ENCODE measurements at places on chromosomes 12 and 14.

- DNase-seq, result no peak
These were observed 1.0 kb downstream of the TGM1 start for GRCh38 chr14:24261969-24262327.

DNA sequence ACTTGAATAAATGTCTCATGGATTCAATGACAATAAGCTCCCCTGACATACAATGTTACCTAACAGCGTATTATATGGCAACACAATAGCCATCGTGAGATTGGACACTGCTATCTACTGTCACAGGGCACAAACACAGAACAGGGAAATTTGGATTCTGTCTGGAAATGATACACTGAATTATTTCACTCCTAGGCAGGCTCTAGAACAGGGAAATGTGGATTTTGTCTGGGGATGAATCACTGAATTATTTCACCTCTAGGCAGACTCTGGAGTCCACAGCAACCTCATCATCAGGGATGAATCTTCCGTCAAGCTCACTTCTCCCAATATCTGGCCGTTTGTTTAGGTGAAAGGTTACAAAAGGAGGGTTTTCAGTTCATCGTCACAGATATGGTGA, 288.8 kb downstream of the TMEM132D start:
- DNase-seq, result no peak

DNA sequence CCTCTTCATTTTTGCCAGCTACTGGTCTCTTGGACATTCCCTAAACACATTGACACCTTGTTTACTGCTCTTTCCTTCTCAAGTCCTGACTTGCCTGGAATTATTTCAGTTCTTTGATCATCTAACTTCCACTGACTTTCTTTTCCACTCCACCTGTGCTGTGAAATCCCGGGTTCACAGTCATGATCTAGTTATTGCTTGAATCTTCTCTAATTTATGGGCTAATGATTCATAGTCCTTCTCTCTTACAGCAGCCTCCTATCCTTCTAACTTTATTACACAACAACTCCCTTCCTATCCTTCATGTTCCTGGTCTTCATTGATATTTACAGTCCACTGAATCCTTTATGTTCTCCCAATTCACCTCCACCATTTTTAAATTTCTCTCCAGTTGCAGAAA, 260.1 kb downstream of the C12orf75 start:
- no peak for DNase-seq

- no peak for DNase-seq
These were observed 28.2 kb upstream of the AMN1 start for GRCh38 chr12:31756977-31757420.

DNA sequence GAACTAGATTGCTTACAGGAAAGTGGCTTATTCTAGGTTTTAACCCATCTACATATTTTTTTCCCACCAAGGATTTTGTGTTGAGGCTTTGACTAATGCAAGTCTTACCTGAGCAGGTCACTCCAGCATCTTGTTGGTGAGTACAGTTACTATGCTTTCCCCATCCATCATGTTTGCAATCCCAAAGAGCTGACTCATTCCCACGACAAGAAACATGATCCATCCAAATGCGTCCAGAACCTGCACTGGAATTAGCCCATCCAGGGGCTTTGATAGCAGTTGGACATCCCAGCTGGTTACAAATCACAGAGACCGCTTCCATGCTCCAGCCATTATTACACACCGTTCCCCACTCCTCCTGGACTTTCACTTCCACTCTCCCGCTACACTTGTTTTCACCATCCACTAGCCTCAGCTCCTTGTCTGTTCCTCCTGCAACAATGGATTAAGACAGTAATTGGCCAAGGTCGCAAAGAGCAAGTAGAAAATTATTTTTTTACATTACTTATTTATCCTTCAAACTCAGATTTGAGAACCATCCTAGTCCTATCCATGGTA, 2.5 kb downstream of the CD163 start:
- DNase-seq, result no peak

DNA sequence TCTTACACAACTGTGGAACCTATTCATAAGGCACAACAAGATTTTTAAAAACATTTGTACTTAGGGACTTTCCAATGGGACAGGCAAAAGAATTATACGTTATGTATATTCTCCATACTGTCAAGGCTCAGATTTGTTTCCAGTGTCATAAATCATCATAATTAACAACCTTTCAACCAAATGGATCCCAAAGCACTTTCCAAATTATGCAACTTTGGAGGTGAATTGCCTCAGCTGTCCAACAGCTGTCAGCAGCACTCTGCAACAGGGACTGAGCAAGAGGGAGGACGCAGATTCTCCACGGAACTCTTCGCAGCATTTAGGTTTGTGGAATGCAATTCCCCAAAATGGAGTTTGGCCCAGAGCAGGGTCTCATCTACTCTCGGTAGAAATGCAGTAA, 186.6 kb downstream of the PAX9 start:
- DNase-seq, result no peak

- DNase-seq, result no peak
These were observed 47.9 kb downstream of the GTF2A1 start for GRCh38 chr14:81172881-81173280.

- DNase-seq, result no peak
These were observed 172.7 kb upstream of the CNOT2 start for GRCh38 chr12:70070494-70071007.

DNA sequence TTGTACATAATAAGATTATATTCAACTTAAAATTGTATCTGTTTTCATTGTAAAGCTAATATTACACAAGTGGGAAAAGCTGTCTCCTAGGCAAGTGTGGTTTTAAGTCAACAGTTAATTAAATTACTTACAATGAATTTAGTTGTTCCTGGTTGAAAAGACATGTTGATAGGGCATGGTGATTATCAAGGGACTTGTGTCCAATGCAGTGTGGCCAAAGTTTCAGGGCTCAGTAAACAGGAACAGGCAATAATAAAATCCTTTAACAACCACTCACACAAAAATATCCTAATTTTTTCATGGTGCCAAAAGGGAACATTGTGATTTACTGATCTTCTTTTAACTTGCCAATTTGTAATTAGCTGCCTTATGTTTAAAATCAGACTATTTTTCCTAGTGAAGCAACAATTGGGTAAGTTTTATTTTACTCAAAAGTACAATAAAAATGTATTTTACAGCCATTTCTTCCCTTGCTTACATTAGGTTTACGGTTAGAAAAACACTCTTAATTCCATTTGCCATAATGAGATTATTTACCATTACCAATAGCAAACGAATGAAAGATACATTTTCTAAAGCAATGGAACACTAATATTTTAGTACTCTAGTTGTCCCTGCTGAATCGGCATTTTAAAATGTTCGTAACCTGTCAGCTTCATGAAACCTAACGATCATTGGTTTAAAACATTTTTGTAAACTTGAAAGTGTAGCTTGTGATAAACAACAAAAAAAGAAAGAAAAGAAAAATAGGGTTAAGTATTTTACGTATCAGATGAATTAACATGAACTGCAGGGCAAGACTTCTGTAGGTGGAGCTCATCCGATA, 1.8 kb upstream of the WNK1 start:
- no peak for DNase-seq

DNA sequence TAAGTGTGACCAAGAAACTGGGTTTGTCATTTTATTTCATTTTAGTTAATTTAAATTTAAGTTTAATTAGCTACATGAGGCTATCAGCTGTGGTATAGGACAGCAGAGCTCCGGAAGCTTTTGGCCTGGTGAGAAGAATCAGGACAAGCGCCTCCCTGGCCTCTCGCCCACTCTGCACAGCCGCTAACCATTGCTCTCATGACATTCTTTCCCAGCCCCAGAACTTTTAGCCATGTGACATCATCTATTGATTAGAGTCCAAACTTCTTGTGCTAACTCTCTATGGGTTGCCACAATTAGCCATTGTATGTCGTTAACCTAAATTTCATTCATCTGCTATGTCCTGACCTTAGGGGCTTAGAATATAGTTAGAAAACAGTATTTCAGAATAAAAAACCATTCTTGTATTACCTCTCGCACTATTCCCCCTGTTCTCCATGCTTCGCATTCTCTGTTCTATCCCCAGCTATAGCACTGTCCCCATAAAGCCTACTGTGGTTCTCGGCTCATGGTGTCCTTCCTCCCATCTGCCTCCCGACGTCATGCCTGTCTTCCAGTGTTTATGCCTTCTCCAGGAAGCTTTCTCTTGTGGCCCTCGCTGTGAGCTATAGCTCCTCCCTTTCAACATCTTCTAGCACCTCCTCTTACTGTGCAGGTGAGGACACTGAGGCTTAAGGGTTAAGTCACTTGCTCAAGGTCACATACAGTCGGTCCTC, 23.5 kb downstream of the SSH1 start:
- no peak for DNase-seq

- no peak for DNase-seq
These were observed 78.2 kb downstream of the PHLDA1 start for GRCh38 chr12:75953312-75953906.

DNA sequence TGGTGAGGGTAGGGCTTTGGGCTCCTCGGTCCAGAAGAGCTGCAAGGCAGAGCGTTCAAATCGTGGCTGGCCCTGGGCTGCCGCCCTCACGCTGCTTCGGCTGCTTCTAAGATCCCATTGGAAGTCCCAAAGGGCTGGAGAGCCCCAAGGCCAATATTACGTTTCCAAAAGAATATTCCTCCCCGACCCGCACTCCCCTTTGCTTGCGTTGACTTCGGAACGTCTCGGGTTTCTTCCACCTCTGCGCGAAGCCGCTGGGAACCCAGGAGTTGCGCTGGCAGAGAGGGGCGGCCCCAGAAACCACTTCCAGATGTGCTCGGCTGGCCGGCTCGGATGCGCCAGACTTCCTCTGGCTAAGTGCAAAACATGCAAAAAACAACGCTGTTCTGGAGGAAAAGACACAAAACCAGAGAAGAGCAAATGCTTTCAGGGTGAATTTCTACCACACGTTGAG, at the start of gene GLT8D2:
Gene GLT8D2 (minus strand): TSS at position 285 of the 454 bp plus-strand sequence. CDS start 30,539 bp downstream, outside the sequence.
- DNase-seq, result no peak

DNA sequence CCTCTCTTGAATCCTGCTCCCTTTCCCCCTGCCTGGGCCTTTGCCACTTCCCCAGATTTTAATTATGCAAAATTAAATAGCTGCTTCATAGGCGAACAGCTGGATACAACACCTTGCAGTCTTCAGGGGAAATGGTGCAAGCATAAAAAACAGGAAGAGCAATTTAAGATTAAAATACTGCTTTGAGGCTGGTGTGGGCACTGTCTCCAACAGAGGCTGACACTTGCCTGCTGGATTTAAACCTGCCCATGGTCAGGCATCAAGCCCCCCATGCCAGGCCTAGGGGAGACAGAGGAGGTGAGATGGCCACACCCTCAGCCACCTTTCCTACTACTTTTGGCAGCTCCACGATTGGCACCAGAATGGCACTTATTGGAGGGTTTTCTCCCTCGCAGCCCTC, 110.1 kb upstream of the DIO3 start:
- no peak for DNase-seq

DNA sequence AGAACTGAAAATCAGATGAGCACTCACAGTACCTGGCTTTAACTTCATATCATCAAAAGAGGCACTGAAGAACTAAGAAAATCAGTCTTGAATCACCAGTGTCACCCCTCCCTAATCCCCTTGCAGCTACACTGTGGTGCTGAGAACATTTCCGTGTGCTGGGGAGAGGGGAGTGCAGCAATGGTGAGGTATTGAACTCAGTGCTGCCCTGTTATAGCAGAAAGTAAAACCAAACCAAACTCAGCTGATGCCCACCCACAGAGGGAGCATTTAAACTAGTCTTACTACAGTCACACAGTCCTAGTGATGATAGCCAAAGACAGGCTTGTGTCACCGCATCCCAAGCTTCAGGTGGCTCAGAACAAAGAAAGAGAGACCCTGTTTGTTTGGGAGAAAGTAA, 122.1 kb downstream of the CPNE8 start:
- DNase-seq, result no peak

DNA sequence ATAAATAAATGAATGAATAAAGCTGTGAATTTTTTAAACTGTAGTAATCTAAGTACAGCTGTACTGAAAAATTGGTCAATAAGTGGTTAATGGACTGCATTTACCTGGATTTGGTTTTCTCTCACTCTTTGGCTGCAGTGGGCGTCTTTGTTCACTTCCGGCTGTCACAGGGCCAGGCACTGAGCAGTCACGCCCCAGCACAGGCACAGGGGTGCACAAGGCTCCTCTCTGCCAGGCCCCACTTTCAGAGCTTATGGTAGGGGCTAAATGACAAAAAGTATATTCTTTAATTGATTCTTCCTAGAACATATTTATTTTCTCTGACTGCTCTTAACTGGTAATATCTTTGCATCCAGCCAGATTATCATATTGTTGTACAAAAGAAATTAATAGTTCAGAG, 70.6 kb upstream of the DYNC1H1 start:
- no peak for DNase-seq

DNA sequence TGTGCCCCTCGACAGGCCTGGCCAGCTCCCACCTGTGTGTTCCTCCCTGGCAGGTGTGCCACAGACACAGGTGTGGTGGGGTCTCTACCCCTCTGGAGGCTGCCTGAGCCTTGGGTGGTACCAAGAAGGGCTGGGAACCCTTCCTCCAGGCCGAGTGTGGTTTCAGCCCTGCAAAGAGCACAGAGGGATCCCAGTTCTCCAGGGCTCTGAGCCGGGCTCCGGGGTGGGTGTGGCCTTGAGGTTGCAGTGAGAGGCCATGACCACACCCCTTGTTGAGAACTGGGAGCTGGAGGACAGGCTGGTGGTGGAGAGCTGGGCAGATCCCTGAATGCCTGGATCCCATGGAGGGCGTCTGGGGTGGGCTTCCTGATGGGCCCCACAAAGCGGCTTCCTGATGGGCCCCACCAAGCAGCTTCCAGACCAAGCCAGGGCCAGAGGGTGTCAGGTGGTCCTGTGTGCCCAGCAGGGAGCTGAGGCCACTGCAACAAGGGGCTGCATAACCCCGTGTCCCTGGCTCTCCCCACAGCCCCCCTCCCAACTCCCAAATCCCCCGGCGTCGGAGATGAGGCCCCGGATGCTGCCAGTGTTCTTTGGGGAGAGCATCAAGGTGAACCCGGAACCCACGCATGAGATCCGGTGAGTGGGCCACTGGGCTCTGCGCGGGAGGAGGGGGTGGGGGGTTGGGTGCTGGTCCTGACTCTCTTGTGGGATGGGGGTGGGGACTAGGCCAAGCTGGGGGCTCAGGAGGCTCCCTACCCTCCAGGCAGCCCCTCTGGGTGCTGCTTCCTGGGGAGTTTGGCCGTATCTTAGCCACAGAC, 16.6 kb downstream of the RFLNA start:
- no peak for DNase-seq

- DNase-seq, result no peak
These were observed 26.6 kb upstream of the CCDC196 start for GRCh38 chr14:66459603-66460002.

GRCh38 chr12:91215940-91216454, 33.4 kb upstream of the DCN start:
- no peak for DNase-seq

GRCh38 chr12:130920723-130921381, 32.9 kb upstream of the ADGRD1 start:
- DNase-seq, result no peak

DNA sequence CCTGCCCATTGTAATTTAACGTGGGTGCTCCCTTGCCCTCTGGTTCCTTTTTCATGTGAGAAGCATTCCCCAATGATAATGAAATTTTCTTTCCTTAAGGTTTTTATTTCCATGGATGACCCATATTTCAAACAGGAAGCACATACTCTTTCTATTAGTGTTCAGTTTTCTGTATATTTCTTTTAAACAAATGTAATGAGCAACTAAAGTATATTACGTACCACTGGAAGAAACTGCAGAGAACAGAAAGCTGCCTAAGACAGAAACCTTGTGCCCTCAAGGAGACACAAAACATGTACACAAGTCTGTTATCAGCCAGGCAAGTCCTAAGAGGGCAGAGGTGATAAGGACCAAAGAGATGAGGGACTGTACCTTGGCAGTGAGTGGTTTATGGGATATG, 414.9 kb downstream of the ETNK1 start:
- DNase-seq, result no peak

- no peak for DNase-seq
These were observed 93.8 kb upstream of the CLMN start for GRCh38 chr14:95413289-95414215.

- DNase-seq, result no peak
These were observed 3.0 kb downstream of the SIX1 start for GRCh38 chr14:60646226-60646818.
